ENCODE measurements at places on chromosomes 2 and 18.
A peak's percentile ranks its signal among the peaks of the same experiment; 100 is the strongest.

GRCh38 chr2:50951437-50951836 lies 80.5 kb downstream of the NRXN1 start:
- no peak for DNase-seq

DNA sequence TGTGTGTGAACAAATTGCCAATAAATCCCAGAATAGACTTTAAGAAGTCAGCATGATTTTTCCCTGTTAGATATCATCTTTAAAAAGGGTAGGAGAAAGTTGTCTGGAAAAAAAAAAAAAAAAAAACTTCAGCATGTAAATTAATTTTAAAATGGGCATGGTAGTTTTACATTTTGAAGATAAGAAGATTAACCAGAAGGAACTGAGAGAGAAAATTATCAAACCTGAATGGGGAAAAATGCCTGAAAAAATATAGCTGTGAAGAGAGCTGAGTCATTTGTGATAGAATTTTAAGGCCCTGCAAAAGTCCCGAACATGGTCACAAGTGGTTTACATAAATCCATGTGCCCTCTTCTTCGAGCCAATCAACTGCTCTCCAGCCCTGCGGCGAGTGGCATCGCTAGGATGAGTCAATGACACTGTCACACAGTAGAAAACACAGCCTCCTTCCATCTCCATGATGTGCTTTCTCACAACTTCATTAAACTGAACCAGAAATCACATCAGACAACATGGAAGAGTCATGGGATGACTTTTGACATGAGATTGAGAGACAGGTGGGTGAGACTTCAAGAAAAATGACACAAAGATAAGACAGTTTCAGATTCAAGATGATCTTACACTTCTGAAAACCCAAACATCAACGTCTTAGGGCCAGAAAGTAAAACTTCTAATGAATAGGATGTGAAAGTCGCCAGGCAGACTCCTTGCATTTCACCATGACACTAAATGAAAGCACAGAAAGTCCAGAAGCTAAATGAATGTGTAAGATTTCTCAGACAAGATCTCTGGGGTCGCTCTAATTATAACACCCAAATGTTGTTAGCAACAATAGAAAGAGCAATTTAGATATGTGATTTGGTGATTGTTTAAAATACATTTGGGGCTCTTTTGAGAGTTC lies 273.0 kb upstream of the ID2 start:
- no peak for DNase-seq

GRCh38 chr2:187581125-187581896 lies 27.1 kb upstream of the TFPI start:
- no peak for DNase-seq

- DNase-seq = no peak
These were observed 215.0 kb downstream of the MYCN start for GRCh38 chr2:16155366-16155765.

DNA sequence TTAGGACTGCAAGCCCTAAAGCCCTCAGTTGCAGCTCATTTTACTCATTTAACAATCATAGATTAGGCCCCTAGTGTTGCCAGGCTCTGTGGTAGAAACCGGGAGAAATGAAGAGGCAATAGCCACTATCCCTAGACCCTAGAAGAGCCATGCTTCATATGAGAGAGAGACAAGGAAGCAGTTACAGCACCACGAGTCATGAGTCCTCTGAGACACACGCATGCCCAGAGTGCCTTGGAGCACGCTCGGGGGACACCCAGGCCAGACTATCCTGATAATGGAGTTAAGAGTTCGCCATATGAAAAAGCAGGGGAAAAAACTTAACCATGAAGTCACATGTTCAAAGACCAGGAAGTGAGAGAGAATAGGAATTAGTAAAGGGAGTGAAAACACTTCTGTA lies 321.5 kb upstream of the PKDCC start:
- DNase-seq = no peak

GRCh38 chr2:191013932-191014652 lies at the start of gene STAT1:
TSS of gene STAT1 (minus strand) at chr2:191014171. CDS start at chr2:191010003, 4,168 bp downstream.
- peak; percentile 96 for DNase-seq

DNA sequence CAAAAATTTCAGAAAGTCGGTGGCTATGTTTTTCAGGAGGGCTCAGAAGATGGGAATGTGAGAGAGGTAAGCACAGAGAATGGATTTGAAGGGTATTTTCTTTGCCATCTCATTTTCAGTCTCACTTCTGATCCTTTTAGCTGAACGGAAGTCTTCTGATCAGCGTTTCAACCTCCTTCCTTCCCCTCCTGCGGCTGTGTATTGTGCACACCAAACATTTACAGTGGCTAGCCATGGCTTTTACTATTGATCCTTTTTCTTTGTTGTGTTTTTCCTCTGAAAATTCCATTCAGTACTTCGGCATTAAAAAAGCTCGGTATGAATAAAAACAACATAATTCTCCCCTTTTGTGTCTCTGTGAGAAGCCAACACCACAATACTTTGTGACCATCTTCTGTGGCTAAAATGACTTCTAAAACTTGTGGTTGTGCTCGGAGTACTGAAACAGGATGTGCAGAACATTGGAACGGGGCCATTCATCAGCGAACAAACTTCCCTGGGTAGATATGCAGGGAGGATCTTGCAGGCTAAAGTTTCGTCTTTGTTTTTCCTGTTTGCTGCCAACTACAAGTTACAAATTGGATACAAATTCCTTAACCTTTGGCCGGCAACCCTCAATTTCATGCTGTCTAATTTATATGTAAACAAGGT lies 260.8 kb upstream of the FAM98A start:
- DNase-seq = no peak

- DNase-seq = no peak
These were observed 167.2 kb downstream of the CELF4 start for GRCh38 chr18:37398248-37398920.
